ENCODE measurements at places on chromosomes 3 and 15.

- DNase-seq: no peak
Observed at GRCh38 chr3:142898346-142899213, 9.7 kb upstream of the PCOLCE2 start.

- DNase-seq: no peak
Observed at GRCh38 chr3:128356822-128357221, 109.9 kb downstream of the DNAJB8 start.

- no peak for DNase-seq
Observed at GRCh38 chr3:66228707-66229106, 7.9 kb downstream of the SLC25A26 start.

GRCh38 chr3:141462176-141462859 lies 24.5 kb upstream of the RASA2 start:
- no peak for DNase-seq

GRCh38 chr15:68447976-68448755 lies 16.2 kb upstream of the ITGA11 start:
- DNase-seq: no peak

GRCh38 chr15:40310001-40310959 lies 2.5 kb upstream of the PLCB2 start:
- DNase-seq: no peak

DNA sequence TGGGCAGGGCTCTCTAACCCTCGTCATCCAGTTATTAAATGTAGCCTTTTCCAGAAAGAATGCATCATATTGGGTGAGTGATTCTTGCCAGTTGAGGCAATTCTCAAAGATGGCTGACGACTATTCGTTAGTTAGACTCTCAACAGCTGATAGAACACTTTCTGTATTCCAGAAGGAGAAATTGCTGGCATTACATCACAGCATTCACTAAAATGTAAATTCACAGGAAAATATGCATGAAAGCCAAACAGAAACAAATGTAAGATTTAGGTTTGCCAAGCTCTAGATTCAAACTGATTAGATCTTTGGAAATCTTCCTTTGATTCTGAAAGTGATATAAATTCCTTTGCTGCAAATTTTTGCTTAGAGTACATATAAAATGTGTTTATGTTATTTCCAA lies 1501.0 kb downstream of the SI start:
- DNase-seq: no peak

- DNase-seq: no peak
Observed at GRCh38 chr3:106421909-106422308, 553.1 kb upstream of the CBLB start.
